ENCODE measurements at places on chromosomes 3 and 15.

GRCh38 chr3:14570089-14570488, 29.9 kb upstream of the GRIP2 start:
- DNase-seq: no peak

GRCh38 chr15:74263466-74263865, 27.3 kb downstream of the CCDC33 start:
- DNase-seq: no peak

DNA sequence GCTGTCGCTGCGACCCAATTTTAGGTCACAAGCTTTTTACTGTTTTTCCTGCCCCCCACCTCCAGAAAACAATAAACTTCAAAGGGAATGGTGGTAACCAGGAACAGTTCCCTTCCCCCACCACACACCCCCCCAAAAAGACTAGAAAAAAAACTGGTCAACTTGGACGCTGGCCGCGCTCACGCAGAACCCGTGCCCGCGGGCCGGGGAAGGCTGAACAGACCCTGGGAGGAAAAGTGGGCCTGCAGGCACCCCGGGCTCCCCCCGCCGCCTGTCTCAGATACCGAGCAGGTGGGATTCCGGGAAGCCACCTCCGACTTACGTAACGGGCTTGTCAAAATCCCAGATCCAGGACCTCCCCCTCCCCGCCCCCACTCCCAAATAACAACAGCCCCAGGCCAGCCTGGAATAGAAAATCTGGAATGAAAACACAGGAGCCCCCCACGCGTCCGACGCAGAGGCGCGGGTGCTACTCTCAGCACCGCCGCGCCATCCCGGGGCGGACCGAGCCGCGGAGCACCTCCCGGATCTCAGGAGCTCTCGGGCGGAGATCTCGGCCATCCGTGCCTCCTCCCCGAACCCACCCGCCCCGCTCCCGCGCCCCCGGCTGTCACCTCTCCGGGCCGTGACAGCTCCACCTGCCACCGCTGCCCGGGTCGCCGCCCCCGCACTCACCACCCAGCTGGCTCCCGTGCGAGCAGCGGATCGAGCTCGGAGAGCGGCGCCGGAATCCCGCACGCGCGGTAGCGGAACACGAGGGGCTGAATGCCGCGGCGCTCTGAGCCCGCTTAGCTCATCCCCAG, 557 bp downstream of the DENND4A start:
- DNase-seq: peak; percentile 46

DNA sequence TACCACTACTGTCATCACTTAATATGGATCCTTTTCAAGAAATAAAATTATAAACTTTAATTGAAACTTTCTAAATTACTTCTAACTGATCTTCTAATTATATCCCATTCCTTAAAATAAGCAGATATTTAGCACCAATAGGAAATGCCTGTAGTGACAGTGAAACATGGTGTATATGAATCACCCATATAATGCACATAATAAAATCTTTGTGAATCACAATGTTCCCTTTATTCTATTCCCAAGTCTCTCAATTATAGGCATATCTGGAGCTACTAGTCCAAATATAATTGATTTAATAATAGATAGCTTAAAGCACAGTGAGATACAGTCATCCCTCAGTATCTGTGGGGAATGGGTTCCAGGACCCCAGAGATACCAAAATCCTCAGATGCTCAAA, 490.3 kb downstream of the NLGN1 start:
- no peak for DNase-seq

DNA sequence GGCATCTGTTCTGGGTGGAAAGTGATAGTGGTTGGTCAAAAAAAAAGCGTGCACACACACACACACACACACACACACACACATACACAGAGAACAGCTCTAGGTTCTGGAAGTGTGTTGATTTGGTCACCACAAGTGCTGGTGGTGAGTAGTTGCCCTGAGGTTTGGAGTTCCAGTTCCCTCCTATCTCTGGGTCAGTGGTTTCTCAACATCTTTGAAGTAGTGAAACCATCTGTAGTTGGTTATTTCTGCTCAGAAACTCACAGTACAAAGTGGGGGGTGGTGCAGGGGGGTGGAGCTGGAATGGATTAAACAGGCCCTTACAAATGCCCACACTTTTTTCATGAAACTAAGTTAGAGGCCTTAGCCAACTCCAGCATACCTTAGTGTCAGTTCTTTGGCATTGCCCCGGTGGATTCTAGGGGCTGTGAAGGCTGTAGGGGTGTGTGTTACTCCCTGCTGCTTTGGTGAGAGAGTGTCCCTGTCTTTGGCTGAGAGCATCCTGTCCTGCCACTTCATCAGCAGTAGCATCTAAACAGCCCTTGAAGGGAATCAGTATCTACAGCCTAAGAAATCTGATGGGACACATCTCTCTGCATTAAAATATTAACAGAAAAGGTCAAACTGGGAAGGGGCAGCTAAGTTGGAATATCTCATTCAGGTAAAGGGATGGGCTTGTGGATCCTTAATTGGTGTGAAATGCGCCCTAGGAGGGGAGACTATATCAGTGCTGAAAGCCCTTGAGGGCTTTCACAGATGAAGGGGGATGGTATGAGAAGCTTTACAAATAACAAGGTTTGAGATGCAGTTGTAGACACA, 20.6 kb downstream of the SMAD3 start:
- DNase-seq: no peak

DNA sequence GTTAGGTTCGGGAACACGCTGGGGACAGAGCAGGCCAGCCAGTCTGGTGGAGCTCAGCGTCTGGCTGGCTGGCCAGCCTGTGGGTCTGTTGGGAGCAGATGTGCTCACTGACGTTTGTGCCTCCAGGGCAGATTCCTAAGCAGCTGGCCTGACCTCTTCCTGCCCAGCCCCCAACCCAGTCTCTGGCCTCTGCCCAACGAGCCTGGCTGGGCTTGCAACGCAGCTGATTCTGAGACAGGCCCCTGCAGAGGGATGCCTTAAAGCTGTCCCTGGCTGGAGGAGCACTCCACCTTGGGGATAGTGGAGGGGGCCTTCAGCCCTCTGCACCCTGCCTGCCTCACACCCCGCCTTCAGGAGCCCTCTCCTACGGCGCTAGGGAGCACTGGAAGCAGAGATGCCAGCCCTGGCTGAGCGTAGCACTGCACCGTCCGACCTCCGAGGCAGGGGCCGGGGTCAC, 46.0 kb downstream of the KLF13 start:
- no peak for DNase-seq

DNA sequence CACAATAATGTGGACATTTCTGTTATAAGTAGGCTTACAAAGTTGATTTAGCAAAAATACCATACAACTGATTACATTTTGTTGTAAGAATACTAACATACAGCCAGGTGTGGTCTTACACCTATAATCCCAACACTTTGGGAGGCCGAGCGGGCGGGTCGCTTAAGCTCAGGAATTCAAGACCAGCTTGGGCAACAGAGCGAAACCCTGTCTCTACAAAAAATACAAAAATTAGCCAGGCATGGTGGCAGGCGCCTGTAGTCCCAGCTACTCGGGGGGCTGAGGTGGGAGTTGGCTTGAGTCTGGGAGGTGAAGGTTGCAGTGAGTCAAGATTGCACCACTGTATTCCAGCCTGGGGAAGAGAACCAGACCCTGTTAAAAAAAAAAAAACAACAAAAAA, 67.1 kb downstream of the DLG1 start:
- DNase-seq: no peak

DNA sequence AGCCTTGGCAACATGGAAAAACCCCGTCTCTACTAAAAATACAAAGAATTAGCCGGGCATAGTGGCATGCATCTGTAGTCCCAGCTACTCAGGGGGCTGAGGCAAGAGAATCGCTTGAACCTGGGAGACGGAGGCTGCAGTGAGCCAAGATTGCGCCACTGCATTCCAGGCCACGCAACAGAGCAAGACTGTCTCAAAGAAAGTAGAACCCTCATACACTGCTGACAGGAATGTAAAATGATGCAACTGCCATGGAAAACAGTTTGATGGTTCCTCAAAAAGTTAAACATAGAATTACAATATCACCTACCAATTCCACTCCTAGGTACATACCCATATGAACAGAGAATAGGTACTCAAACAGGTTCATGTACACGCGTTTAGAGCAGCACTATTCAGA, 158.9 kb downstream of the TBC1D5 start:
- DNase-seq: no peak

GRCh38 chr15:57245714-57246113, 130.6 kb upstream of the CGNL1 start:
- no peak for DNase-seq

GRCh38 chr3:155805802-155806618, at the start of gene C3orf33:
Gene C3orf33, minus strand, starts transcription at chr3:155806278. Its CDS starts 26 bp downstream, at chr3:155806252.
- peak; percentile 61 for DNase-seq

GRCh38 chr3:188403404-188403803, 249.4 kb downstream of the LPP start:
- no peak for DNase-seq

DNA sequence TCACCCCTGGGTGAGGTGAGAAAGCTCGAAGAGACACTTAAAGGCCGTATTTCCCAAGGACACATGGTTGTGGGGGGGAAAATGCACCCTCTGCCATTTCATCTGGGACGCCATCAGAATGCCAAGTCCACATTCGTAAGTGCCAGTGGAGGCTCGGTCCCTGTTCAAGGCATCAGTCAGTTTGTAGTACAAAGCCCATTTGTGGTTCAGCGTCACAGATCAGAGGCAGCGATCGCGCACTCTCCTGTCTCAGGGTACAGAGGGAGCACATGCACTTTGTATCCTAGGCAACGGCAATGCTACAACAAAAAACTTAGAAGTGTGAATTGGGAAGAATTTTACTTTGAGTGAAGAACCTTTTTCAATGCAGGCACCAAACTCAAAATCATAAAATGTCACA, 27.2 kb downstream of the SEMA6D start:
- no peak for DNase-seq

DNA sequence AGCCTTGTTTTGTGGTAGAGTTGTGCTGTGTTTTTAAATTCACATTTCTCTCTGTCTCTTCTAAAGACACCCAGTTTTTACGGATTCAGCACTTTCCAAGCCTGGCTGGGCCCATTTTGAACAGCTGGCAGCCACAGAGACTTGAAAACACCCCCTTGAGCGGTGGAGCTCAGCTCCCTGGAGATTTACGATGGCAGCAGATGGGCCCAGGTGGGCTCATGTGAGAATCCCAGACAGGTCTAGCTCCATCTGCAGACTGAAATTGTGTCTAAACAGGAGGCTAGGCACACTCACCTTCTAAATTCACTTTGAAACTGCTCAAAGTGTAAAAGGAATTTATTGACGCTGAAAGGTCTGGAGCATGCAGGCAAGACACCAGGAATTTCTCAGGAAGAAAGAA, 232.0 kb upstream of the HES1 start:
- DNase-seq: no peak

- no peak for DNase-seq
Measured at GRCh38 chr3:194756791-194757325, 71.2 kb downstream of the FAM43A start.

GRCh38 chr15:58839485-58839884, 68.4 kb downstream of the MINDY2 start:
- DNase-seq: no peak

DNA sequence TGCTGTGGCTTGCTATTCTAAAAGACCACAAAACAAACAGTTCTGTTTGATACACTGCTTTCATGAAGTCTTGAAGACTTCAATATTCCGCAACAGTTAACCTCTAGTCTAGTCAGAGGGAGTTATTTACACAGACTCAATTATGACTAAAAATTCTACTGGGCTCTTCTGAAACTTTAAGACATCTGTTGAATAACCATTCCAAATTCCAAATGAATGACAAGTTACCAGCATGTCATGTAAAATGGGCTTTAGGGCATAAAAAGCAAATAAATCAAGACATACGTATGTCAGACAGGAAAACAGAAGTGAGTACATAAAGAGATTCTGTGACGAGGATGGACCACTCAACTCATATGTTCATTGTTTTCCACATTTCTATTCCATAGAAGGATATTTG, 93.9 kb downstream of the PLOD2 start:
- no peak for DNase-seq

DNA sequence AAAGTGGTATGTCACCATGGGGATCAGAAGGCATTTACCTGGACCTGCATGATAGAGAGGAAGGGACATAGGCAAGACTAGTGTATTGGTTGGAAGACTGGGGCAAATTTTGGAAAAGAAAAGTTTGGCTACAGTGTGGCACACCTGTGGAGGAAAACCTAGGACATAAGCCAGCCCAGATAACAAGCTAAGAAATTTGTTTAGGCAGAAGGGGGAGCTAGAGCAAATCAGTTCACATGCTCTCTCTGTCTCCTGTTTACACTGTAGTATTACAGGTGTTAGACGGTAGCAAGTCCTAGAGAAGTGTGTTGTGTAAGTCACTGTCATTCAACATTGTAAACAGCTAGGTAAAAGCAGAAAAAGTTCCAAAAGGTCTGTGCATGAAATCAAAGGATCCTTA, 11.9 kb upstream of the ALDH1A2 start:
- DNase-seq: no peak
